ENCODE measurements at places on chromosomes 5 and 9. TPM values are rescaled to one million over a fixed set of nuclear protein-coding genes. Genes with fewer than 3 reads are reported as not detected.

Gene ANKRD33B
- 1.5 TPM for total RNA-seq

Gene FOXI1
- not detected for total RNA-seq

Gene F2RL2
- total RNA-seq = not detected

Gene PRELID2
- total RNA-seq = 0.76 TPM

Gene TAF11L5
- total RNA-seq = not detected

Gene PROB1
- total RNA-seq = 2.3 TPM

Gene SLIT3
- total RNA-seq = 61.9 TPM

Gene MEF2C
- 3.4 TPM for total RNA-seq

Gene BRIX1
- total RNA-seq = 39.7 TPM

Gene PCDHGA6
- 5.4 TPM for total RNA-seq

Gene MAML1
- 8.0 TPM for total RNA-seq

Gene PCDH1
- 3.5 TPM for total RNA-seq

Gene PCSK1
- total RNA-seq = 0.86 TPM

Gene HTR1A
- total RNA-seq = not detected

Gene HAVCR1
- not detected for total RNA-seq

Gene CATSPER3
- 0.11 TPM for total RNA-seq

Gene SHOC1
- not detected for total RNA-seq

Gene SOX30
- total RNA-seq = not detected

Gene CTXN3
- total RNA-seq = not detected

Gene CTNNA1
- total RNA-seq = 393 TPM

Gene ANKRD34B
- total RNA-seq = not detected

Gene ADGRD2
- total RNA-seq = not detected

Gene NR4A3
- 1.4 TPM for total RNA-seq

Gene FRMD3
- 0.13 TPM for total RNA-seq

Gene VLDLR
- 28.7 TPM for total RNA-seq

Gene GLRA1
- total RNA-seq = not detected

Gene TCF7
- 1.4 TPM for total RNA-seq

Gene COL15A1
- 16.8 TPM for total RNA-seq

Gene CFAP157
- not detected for total RNA-seq

Gene CNOT8
- total RNA-seq = 91.8 TPM

Gene PCDHGB6
- 1.9 TPM for total RNA-seq

Gene SV2C
- not detected for total RNA-seq

Gene DBH
- total RNA-seq = not detected

Gene GEMIN5
- total RNA-seq = 10.6 TPM

Gene TEX48
- not detected for total RNA-seq

Gene EQTN
- not detected for total RNA-seq

Gene ST6GALNAC6
- 78.8 TPM for total RNA-seq

Gene P4HA2
- 337 TPM for total RNA-seq

Gene PGM5
- total RNA-seq = not detected

Gene DNM1
- 12.1 TPM for total RNA-seq

Gene FOXD1
- 50.0 TPM for total RNA-seq

Gene SLC22A4
- total RNA-seq = 26.3 TPM

Gene PCDHAC2
- not detected for total RNA-seq

Gene RASEF
- total RNA-seq = 0.11 TPM

Gene PCA3
- not detected for total RNA-seq

Gene ABLIM3
- 5.6 TPM for total RNA-seq

Gene PTPN3
- 1.3 TPM for total RNA-seq

Gene JAKMIP2
- total RNA-seq = not detected

Gene KCTD16
- total RNA-seq = 0.65 TPM

Gene AMBP
- total RNA-seq = not detected

Gene KDM3B
- 26.8 TPM for total RNA-seq

Gene PCDHGB3
- 2.8 TPM for total RNA-seq

Gene TMEM215
- total RNA-seq = not detected

Gene GMCL2
- total RNA-seq = not detected

Gene ZNF608
- 2.1 TPM for total RNA-seq

Gene SARDH
- 2.4 TPM for total RNA-seq

Gene IL13
- not detected for total RNA-seq

Data from GM23248 (cell line).